Activated CD8-positive, alpha-beta memory T cell treated with anti-CD3 and anti-CD28 coated beads for 36 hours (primary cell): ENCODE measurements at places on chromosomes 7 and 10. TPM values are rescaled to one million over a fixed set of nuclear protein-coding genes. Genes with fewer than 3 reads are reported as not detected.

The PSPH gene
- total RNA-seq: 36.6 TPM

The SLC18A3 gene
- total RNA-seq: not detected

The MYH16 gene
- not detected for total RNA-seq

The RBP3 gene
- not detected for total RNA-seq
